Pancreas (tissue), 10 donors: ENCODE measurements at places on chromosomes 12 and 14. TPM values are rescaled to one million over a fixed set of nuclear protein-coding genes. Genes with fewer than 3 reads are reported as not detected.

MANSC4 gene
- not detected for total RNA-seq

- no peak for DNase-seq
These were observed 23.5 kb downstream of the IFNG-AS1 start for GRCh38 chr12:68012712-68013111.

TMEM30B gene
- total RNA-seq = 15.9 TPM

DNA sequence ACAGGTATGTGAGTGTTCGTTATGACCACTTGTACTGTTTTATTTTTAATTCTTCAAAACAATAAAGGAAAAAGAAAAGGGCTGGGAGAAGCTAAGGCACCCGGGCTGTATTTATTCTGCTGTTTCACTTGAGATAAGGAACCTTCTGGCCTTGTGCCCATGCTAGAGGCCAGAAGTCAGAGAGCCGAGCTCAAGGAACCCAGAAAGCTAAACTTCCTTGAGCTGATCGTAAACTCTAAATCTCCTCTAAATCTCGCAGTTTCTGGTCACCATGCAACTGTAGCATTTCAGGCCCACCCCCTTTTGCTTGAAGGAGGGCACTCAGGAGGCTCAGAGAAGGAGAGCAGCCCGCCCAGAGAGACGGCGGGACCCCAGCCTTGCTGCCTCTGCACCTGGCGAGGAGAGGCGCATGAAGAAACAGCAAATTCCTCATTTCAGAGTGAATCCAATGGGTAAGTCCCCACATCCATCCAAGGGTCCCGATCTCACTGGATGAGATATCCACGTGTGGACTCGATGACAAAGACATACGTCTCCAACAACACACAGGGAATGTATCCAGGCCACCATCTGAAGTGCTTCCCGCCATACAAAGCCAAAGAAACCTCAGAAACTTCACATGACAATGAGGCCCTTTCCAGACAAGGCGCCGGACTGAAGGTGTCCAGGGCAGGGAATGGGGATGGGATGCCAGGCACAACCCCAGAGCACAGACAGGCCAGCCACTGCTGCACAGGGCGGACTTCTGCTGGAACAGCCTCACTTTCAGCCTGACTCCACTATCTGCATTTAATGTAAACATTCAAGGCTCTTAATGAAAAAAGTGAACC lies 14.6 kb downstream of the CCDC88C start:
- no peak for DNase-seq

DNA sequence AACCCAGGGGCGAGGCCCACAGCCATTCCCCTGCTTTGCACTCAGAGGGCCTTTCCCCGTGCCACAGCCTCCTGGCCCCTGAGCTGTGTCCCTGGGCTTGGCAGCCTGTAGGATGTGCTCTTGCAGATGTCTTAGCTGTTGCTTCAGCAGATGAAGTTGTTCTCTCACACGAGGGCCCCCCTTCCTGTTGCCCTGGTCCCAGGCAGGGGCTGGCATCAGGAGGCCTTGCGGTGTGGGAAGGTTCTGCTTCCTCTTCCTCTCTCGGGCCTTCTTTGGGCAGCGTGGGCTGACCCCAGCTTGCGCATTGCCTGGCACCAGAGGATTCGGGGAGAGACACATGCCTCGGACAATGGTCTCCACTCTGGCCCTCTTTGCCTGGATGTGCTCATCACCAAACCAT lies 12.7 kb downstream of the PROX2 start:
- DNase-seq = no peak

GRCh38 chr14:76181546-76181945 lies 29.8 kb downstream of the GPATCH2L start:
- DNase-seq = no peak

DNA sequence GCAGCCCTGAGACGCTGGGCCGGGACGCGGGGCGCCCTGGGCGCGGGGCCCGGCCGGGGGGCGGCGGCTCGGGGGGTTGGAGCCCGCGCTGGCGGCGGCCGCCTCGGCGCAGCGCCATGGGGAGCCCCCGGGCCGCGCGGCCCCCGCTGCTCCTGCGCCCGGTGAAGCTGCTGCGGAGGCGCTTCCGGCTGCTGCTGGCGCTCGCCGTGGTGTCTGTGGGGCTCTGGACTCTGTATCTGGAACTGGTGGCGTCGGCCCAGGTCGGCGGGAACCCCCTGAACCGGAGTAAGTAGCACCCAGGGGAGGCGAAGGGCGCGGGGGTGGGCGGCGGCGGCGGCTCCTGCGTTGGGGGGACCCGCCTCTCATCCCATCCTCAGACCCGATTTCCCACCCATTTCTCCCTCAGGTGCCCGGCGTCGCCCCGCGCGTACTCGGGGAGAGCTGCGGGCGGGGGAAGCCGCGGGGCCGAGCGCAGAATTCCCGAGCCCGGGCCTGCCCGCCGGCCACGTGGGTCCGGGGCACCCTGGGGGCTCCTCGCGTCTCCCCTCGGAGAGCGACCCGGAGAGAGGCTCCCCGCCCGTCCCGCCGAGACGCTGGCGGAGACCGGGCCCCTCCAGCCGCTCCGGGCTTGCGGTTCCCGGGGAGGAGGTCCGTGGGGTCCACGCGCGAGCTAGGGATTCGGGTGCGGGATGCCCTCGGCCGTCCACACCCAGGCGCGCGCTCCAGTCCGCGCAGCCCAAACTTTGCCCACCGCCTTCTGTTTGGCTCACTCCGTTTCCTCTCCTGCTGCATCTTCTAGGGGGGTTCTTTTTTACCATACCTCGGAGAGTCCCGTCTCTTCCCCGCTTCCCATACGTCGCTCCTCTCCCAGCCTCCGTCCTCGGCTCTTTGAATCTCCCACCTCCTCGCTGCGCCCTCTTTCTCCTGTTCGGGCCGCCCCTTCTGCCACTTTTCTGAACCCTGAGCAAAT lies 807 bp downstream of the B4GALNT3 start:
- DNase-seq = peak; percentile 86

GRCh38 chr14:81797315-81797714 lies 263.7 kb upstream of the SEL1L start:
- no peak for DNase-seq

PTGDR gene
- 0.29 TPM for total RNA-seq

HIF1A gene
- total RNA-seq = 70.3 TPM

- DNase-seq = no peak
These were observed 191.6 kb upstream of the E2F7 start for GRCh38 chr12:77256956-77257355.

- DNase-seq = peak; percentile 84
These were observed 120.9 kb downstream of the TMEM132C start for GRCh38 chr12:128387811-128388422.

DNA sequence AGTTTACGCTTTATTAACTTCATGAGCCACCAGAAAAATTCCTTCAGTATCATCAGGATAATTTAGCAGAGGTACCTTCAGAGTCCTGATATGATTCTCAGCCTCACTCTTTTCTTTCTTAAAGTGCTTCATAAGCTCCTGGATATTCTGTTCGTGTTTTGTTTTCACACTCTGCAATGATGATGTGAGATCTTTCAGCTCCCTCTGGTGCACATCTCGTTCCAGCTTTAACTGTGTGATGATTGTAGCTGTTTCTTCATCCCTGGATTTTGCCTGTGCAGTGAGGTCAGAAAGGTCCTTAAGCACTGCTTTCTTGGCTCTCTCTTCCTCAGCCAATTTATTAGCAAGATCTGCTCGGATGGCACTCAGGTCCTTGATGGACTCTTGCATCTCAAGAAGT lies 156.7 kb downstream of the CEP128 start:
- no peak for DNase-seq

DNA sequence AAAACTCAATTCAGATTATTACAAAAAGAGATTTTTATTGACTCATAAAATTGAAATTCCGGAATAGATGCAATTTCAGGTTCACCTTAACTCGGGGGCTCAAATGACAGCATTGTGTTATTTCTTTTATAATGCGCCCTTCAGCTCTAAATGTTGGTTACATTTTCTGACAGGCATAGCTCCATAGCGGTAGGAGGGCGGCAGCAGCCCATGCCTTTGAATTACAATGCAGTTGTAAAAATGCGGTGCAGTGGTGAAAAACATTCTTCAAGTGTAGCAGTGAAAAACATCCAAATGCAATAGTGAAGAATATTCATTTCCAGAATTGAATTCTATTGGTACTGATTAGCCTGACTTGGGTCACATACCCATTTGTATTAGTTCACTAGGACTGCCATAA lies 215.3 kb upstream of the PKP2 start:
- no peak for DNase-seq

- DNase-seq = no peak
These were observed 30.7 kb upstream of the RFLNA start for GRCh38 chr12:124264089-124264795.

TAS2R8 gene
- total RNA-seq = not detected

NGB gene
- total RNA-seq = 0.13 TPM

ZBTB39 gene
- 2.8 TPM for total RNA-seq

SCYL2 gene
- 15.2 TPM for total RNA-seq

CSRP2 gene
- total RNA-seq = 6.9 TPM
